ENCODE measurements at places on chromosomes 11 and 22. TPM values are rescaled to one million over a fixed set of nuclear protein-coding genes. Genes with fewer than 3 reads are reported as not detected.

The TSGA10IP gene
- not detected for total RNA-seq

The MUC5AC gene
- total RNA-seq, result not detected

The NAALADL1 gene
- 16.9 TPM for total RNA-seq

The PNPLA5 gene
- not detected for total RNA-seq

The CSNK2A3 gene
- 1.9 TPM for total RNA-seq

The LRRC75B gene
- 5.1 TPM for total RNA-seq

The HOATZ gene
- not detected for total RNA-seq

The TST gene
- total RNA-seq, result 35.2 TPM

The LAYN gene
- total RNA-seq, result 16.9 TPM

The CARD18 gene
- total RNA-seq, result not detected

The MFRP gene
- not detected for total RNA-seq

The OR4A16 gene
- total RNA-seq, result not detected

The FAT3 gene
- total RNA-seq, result 5.0 TPM

The MOV10L1 gene
- 5.1 TPM for total RNA-seq

The OR10G4 gene
- total RNA-seq, result not detected

The HEPN1 gene
- not detected for total RNA-seq

The TLCD5 gene
- 11.6 TPM for total RNA-seq

The OR10D3 gene
- total RNA-seq, result not detected

The RASL10A gene
- not detected for total RNA-seq

The OR2D2 gene
- 0.28 TPM for total RNA-seq

The CASP5 gene
- not detected for total RNA-seq

The PHETA2 gene
- total RNA-seq, result 16.5 TPM

The MOGAT2 gene
- not detected for total RNA-seq

The LDLRAD3 gene
- 18.9 TPM for total RNA-seq

The XRCC6 gene
- total RNA-seq, result 264 TPM

The ADAMTS15 gene
- total RNA-seq, result 13.5 TPM

The GP1BB gene
- total RNA-seq, result 0.77 TPM

The FOLR2 gene
- total RNA-seq, result not detected

The C11orf91 gene
- not detected for total RNA-seq

The TRIM6 gene
- total RNA-seq, result 5.2 TPM

The FAM180B gene
- total RNA-seq, result not detected

The MIOX gene
- not detected for total RNA-seq

The OR10A2 gene
- total RNA-seq, result not detected

The NCAPH2 gene
- 18.3 TPM for total RNA-seq

The LRP4 gene
- total RNA-seq, result 5.1 TPM

The RFPL2 gene
- total RNA-seq, result not detected

The CARNS1 gene
- total RNA-seq, result 0.28 TPM

The RAB39A gene
- not detected for total RNA-seq

The TBC1D10A gene
- 18.0 TPM for total RNA-seq

The FOLR3 gene
- total RNA-seq, result 0.19 TPM

The OR56A1 gene
- total RNA-seq, result not detected

Data from regular cardiac myocyte (primary cell).